ENCODE measurements at places on chromosomes 12 and 14.

GRCh38 chr12:118827606-118828005, 153.7 kb upstream of the SRRM4 start:
- no peak for DNase-seq

DNA sequence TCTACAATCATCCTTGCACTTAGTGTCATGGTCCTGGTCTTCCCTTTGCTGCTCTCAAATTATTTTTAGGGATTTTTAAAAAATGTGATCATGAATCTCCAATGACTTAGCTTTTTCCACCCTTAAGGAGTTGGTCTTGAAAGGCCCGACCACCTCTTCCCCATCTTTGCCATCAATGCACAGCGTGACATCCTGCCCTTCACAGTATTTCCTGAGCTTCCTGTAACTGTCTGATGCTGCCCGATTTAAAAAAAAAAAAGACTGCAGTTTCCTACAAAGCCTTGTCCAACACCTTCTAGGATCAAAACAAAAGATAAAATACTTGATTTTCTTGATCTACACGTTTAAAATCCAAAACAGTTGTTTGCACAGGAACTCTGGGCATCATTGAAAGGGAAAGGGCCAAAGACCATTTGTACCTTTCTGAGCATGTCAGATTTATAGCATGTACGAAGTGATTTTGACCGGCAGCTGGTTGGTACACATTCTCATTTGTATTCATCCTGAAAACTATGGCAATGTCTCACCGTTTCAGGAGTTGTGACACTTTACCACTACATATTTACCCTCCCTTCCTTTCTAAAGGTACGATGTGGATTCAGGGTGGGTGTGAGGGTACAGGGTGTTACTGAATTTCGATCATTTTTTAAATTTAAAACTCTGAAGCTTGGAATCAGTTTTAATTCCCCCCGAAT, 7.4 kb upstream of the ELK3 start:
- no peak for DNase-seq

DNA sequence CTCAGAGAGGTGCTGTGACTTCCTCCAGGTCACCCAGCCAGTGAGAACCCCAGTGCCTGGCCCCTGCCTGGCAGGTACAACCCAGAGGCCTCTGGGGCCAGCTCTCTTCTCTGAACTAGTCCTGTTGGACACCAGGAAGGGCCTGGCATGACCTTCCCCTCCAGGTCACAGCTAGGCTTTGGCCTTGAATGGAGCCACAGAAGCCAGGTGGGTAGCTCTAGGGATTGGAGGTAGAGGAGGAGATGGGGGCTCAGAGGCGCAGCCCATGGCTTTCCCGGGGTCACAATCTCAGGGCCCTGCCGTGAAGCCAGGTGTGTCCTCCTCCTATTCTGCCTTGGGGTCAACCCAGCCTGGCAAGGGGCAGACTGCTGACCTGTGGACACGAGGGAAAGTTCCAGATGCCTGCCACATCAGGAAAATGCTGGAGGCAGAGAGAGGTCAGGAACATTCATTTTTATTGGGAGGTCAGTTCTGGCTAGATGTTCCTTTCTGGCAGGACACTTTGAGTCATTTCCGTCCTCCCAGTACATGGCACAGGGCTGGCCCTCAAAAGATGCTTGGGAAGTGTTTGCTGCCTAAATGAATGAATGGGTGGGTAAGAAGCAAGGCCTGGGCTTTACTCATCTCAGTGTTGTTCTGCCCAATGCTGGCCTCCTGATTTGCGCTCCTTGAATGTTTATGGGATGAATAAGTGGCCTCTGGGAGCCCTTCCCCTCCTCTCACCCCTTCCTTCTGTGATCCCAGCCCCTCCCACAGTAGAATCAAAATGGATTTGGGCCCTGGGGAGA, 25.4 kb downstream of the FAM222A start:
- no peak for DNase-seq

DNA sequence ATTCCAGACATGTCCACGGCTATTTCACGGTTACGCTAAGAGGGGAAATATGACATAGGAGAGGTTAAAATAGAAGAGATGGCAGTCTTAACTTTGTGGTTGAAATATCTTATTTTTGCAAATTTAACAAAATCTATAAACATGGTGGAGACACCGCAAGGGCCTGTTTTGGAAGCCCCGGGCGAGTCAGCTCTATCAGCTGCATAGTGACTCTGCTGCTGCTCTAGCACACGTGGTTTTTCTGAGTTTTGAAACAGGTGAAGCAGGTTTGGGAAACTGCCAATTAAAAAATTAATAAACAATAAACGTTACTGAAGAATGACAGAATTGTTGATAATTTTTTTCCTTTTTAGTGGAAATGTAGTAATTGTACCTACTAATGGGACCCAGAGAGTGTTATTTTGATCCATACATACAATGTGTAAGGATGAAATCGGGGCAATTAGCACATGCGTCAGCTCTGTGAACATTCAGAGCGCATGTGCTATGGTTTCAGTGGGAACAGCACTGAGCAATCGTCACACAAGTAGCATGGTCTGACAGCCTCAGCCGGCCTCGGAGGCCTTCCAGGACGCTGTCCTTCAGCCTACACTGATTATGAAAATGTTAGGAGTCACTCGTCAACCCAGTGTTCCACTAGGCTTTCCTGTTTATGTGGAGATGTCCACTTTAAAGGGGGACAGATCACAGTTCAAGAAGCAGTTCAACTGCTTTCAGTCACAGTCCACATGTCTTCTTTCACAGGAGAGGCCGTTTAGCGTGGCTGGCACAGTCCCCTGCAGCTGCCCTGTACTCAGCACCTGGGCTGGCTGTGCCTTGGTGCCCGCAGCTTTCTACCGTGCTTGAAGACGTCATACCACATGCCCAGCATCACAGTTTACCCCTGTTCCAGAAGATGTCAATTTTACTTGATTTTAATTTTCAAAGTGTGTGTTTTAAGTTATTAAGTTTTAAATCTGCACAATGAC, 51.8 kb downstream of the MOK start:
- no peak for DNase-seq

All from left colon (tissue), 2 donors.